ENCODE measurements at places on chromosomes 5 and 9.

DNA sequence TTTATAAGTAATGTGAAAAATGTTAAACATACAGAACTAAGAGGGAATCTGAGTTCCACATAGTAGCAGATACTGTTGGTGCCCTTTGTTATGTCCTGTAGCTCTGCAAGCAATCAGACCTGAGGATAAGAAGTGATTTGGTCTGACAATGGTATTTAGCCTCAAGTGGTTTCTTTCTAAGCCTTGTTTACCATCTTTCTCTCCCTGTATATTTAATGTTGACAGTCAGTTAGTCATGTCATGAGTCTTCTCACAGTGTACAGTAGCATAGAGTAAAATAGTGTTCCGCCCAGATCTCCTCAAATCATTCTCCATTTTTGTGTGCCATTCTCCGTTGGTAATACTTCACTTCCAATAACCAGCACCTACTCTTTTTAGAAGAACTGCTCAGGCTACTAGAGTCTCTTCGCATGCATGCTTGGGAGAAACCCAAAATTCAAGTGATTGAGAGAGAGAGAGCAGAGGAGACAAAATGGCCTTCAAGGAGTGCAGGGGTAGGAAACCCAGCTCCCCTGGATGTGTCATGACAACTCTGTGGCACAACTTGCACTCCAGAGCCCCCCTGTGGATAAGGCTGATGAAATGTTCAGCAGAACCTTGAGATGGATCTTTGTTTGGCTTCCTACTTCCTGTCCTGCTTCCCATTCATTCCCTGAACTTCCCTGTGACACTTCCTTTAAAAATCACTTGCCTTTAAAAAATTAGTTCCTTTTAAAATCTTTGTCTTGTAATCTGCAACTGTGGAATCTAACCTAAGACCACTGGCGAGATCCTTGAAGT lies 129.2 kb upstream of the FST start:
- no peak for DNase-seq

DNA sequence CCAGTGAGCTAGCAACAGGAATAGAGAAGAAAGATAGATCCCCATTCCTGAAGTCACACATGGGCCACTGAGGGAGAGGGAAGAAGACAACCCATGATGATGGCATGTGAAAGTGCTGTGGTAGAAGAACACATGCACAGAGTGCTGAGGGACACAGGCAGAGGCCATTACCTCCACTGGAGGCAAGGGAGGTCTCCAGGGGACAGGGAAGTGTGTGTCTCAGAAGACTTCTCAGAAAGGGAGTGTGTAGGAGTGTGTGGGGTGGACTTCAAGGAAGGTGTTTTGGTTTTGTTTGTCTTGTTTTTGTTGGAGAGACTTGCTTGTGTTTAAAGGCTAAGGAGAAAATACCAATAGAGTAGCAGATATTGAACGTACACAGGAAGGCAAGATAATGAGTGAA lies 77.0 kb upstream of the SMARCA2 start:
- DNase-seq: no peak

DNA sequence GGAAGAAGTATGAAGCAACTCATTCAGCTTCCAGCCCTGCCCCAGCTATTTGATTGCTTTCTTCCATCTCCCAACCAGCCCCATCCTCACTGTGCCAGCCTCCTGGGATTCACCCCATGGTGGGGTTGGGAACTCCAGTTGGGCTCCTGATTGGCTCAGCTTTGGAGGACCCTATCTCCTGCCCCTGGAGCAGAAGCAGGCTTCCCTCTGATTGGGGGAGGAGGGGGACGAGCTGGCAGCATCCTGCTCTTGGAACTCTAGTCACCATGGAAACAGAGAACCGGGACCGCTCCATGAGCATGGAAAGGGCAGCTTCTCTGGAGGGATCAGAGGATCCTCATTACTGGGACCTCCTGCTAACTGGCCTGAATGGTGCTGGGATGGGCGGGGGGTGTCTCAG lies 2.6 kb downstream of the SLC6A7 start:
- no peak for DNase-seq

DNA sequence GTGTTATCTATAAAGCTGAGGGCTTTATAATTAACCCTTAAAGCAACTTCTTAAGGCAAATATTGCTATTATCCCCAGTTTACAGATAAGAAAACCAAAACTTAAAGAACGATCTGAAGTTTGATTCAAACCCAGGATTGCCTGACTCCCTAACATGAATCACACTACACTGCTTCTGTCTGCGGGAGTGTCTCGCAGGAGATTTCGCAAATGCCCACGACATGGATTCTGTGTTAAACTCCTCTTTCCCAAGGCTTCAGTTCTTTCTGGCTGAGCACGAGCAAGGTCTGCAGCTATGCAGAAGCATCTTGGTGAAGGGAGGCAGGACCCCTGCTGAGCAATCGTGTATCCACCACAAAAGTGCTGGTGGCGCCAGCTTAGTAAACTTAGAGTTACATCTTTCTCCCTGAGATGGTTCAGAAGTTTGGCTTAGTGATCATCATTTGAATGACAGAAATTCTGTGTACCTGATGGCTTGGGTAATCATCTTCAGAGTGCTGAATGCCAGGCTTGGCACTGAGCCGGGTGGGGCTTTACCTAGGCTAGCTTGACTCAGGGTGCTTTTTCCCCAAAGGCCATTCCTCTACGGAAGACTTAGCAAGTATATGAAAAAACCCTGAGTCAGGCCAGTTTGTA lies 81.4 kb upstream of the PIK3R1 start:
- no peak for DNase-seq

DNA sequence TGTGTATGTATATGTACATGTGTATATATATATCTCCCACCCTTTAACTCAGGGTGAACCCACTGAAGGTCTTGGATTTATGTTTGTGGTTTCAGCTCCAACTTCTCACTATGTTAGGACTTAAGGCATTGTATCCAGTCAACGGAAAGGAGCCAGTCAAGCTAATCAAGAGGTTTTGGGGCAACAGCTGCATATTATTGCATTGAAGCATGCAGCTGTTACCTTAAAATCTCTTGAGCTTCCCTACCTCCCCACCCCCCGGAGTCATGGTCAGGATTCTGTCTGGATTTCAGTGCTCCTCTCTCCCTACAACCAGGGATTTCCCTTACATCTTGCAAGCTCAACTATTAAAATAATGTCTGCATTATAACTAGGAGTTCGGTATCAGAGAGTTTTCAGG lies 399.5 kb downstream of the SPOCK1 start:
- DNase-seq: no peak

GRCh38 chr5:41967401-41967800 lies 42.3 kb downstream of the FBXO4 start:
- no peak for DNase-seq

GRCh38 chr9:109922617-109923470 lies 142.8 kb downstream of the PALM2AKAP2 start:
- DNase-seq: no peak

- no peak for DNase-seq
Measured at GRCh38 chr9:15485836-15486666, 24.7 kb downstream of the PSIP1 start.

DNA sequence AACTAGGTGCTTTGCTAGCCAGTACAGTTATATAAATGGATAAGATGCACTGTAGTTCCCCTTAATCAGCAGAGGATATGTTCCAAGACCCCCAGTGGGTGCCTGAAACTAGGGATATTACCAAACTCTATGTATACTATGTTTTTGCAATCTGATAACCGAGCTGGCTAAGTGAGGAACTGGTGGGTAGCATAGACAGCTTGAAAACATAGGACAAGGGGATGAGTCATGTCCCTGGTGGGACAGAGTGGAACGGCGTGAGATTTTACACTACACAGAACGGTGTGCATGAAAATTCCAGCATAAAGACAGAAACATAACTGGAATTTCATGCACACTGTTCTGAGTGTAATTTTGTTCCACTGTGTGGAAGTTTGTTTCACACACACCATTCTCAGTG lies 86.9 kb downstream of the BASP1 start:
- no peak for DNase-seq

DNA sequence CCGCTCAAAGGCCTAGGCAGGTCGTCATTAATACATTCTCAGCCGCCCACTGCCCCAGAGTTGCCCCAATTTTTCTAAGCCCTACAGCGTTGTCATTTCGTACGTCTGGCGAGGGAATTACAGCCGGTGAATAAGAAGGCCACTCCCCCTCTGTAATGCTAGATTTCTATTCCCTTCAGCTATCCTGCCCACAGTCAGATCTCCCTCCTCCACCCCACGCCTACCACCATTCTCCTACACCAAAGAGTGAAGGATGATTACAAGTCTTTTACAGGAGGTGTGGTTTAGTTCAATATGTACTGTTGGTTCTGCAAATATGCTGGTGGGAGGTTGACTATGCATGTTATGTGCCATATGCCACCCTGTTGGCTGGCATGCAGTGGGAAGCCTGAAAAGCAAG lies 83.7 kb upstream of the SMIM15 start:
- no peak for DNase-seq

DNA sequence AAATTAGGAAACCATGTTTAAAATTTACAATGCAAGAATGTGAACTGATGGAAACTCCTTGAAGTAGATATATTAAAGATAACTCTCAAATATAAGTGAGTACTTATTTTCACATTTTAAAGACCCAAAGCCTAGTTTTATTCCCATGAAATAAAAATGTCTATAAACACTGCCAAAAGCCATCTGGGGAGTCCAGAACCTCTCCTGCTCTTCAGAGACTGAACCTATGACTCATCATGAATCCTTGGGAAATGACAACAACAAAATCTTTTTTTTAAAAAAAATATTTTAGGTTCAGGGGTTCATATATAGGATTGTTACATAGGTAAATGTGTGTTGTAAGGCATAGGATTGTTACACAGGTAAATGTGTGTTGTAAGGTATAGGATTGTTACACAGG lies 33.8 kb upstream of the FYB1 start:
- no peak for DNase-seq

- DNase-seq: no peak
Measured at GRCh38 chr9:136625101-136626065, 37.3 kb upstream of the EGFL7 start.

- no peak for DNase-seq
Measured at GRCh38 chr5:176167800-176168199, 70.4 kb upstream of the SIMC1 start.

DNA sequence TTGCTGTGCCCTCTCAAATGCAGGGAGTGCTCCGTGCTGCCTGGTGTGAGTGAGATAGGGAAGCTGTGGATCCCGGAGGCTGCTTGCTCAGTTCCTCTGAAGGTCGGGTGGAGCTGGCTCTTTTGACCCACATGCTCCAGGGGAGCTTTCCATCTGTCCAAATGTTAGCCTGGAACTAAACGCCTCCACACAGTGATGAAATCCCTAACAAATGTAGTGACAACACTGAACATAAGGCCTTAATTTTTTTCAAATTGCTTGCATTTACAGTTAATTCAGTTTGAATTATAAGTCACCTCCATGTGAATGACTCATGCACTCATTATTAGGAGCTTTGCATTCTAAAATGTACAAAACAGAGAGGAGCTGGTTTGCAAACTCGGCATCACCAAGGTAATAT lies 27.0 kb downstream of the PRDM6 start:
- no peak for DNase-seq

DNA sequence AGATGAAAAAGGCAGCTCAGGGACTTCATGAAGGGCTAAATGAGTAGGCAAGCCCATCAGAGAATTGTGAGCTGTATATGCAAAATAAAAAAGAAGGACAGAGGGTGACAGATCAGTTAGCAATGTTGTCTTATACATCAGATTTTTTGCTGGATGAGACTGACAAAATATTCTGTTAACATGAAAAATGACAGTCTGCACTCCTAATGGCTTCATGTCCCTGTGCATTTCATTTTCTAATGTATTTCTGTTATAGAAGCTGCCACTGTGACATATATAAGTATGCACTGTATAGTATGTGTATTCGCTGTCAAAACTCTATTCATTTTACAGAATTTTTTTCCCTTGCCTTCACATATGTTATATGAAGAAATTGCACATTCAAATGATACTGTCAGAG lies 559.5 kb downstream of the DMRTA1 start:
- no peak for DNase-seq

DNA sequence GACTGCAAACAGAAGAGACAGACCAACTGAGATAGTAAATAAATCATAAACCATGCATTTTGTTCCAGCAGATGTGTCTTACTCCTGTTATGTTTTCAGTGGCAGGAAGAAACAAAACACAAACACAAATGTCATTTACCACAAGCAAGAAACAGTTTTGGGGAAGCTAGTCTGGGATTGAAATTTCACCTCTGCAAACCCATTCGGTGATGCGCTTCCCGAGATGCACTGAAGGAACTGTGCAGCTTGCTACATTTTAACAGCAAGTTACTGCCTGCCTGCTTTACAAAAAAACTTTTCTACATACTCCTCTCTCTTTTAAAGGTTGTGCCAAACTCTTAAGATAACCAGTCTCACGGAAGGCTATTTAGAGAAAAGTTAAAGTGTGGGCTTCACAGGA lies 3.2 kb downstream of the MACROH2A1 start:
- no peak for DNase-seq

- no peak for DNase-seq
Measured at GRCh38 chr5:122310889-122311288, 1.1 kb upstream of the SNCAIP start.

DNA sequence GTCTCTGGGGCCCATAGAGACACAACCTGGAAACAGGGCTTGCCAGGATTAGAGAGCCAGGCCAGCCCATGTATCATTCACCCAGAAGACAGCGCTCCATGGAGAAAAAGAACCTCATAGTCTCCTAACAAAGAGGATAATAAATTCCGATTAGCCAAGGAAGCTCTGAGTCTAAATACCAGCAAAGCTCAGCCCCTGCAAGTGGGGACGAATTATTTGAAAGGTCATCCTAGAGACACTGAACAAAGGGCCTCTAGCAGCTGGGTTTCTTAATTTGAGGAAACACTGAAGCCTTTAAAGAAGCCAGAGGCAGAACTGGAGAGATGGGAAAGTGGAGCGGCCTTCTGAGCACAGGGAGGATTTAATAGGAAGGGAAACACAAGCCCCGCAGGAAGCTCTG lies 287.1 kb upstream of the ZNF462 start:
- DNase-seq: no peak

Measured in AG04449 (cell line).